Cortex of kidney (tissue), 1 donor: ENCODE measurements at places on chromosomes 12 and 14.

DNA sequence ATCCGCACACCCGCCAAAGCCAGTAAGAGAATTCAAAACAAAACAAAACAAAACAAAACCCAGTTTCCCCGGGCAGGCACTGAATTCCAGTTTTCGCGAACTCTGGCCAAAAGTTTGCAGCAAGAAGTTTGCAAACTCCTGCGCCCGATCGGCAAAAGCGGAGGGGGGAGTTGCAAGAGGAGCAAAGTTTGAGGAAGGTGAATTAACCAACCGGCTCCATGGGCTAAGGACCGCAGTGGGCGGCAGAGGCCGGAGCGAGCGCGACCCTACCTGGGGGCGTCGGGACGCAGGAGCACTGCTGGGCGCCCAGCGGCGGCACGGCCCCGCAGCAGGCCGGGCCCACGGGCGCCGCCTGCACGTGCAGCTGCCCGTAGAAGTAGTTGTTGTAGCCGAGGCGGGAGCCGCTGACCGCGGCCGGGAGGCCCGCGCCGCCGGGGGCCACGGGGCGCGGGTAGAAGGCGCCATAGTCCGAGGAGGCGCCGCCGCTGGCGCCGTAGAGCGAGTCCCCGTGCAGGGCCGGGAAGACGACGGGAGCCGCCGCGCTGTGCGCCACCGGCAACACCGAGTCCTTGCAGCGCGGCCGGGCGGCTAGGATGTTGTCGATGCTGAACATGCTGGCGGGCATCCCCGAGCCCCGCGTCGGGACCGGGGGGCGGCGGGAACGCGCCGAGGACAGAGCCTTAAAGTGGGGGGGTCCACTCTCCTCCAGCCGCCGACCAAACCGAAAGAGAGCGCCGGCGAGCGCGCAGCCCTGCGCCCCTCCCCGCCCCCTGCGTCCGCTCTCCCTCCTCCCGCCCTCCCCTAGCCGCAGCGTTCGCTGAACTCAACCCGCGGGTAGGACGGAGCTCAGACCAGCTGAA, at the start of gene GSC:
Gene GSC, minus strand, starts transcription at position 723 of the 860 bp plus-strand sequence. Its CDS starts 98 bp downstream, at position 625.
- no peak for DNase-seq

DNA sequence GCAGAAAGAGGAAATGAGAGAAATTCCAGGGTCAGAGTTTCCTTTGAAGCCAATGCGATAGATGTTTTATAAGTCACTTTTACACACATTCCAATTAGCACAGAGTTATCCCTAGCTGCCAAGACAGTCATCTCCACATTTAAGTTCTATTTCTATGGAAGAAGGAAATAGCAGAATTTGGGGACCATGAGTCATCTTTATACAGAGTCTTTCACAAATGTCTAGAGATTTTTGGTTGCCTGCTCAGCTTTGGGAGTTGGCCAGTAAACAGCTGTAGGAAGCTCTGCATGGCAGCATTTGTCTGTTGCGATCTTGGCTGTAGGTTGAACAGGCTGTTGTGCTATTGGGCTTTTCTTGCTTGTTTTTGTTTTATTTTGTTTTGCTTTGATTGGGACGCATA, 884.3 kb downstream of the GALC start:
- no peak for DNase-seq

DNA sequence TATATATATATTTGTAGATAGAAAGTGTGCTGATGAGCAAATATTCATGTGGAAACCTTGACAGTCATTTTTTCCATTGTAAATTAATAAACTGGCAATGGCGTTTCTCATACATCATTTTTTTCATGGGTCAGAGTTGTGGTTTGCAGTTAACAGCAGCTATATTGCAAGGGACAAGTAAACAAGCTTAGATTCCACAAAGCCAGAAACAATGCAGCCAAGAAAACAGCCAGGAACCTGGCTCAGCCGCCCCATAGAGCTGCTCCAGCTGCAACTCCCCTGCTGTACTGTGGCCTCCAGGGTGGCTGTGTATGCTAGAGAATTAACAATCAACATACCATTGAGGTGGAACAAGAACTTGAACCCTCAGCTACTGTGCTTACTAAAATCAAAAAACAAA, 298.2 kb downstream of the TMEM132D start:
- no peak for DNase-seq

DNA sequence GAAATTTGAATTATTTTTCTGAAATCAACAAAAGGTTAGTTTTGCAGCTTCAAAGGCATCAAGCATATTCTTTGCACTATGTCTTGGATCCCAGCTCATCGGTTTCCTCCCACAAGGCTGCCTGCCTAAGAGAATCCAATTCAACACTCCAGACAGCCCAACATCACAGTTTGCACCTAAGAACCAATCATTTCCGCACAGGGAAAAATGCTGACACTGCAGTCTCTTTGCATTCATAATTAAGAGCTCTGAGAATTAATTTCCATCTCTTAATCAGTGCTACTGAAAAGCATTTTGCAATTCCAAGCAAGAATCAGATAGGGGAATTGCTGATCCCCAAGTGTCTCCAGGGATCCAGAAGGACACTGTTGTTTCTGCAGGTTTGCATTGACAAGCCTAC, 175.9 kb downstream of the PIWIL1 start:
- no peak for DNase-seq

- DNase-seq = no peak
Observed at GRCh38 chr12:119328111-119328510, 6.4 kb upstream of the CCDC60 start.

- no peak for DNase-seq
Observed at GRCh38 chr12:131994589-131994988, 44.8 kb downstream of the EP400 start.

GRCh38 chr14:70827347-70827746, 18.0 kb upstream of the MAP3K9 start:
- no peak for DNase-seq

DNA sequence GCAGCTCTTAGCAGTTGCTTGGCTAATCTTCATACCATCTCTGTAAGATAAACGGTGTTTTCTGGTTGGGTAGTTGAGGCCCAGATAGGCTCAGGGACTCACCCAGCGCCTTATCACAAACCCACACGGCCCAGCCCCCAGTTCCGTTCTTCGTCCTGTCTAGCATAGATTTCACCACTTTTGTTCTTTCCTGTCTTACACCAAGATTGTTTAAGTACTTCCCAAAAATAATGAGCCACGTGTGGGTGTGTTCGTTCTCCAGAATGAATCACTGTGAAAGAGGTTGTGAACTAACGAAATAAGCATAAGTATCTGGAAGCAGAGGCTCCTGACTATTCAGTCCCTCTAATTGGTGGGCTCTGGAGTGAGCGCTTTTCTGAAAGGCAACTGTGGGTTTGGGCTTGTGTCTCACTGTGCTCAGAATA, 21.4 kb downstream of the ACVR1B start:
- DNase-seq = no peak

DNA sequence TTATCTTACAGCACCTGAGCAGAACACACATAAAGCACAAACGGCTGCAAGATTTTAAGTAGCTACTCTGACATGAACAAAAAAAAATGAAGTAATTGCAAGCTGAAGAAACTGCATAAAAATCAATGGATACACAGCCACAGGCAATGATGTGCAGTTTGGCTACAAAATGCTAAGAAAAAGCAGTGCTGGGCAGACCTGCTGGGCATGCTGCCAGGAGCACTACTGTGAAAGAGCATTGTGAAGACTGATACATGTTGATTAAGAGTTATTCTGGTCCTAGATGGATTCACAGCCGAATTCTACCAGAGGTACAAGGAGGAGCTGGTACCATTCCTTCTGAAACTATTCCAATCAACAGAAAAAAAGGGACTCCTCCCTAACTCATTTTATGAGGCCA, 20.1 kb upstream of the RTN1 start:
- no peak for DNase-seq

- no peak for DNase-seq
Observed at GRCh38 chr14:89165189-89166181, 251.5 kb downstream of the FOXN3 start.

DNA sequence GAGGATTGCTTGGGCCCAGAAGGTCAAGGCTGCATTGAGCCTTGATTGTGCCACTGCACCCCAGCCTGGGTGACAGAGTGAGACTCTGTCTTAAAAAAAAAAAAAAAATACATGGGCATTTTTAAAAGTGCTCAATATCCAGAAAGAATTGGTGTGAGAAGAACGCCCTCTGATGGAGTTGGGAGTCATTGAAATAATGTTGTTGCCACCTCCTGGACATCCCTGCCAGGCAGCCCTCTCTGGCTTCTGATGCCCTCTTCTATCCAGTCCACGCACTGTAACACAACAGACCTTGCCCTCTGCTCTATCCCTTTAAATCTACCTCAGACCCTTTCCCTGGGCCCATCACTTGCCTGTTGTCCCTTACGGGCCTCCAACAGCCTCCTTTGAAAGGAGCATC, 4.9 kb downstream of the PTGDR start:
- DNase-seq = no peak

- no peak for DNase-seq
Observed at GRCh38 chr14:93160353-93160801, 24.3 kb downstream of the MOAP1 start.

- DNase-seq = no peak
Observed at GRCh38 chr12:45273717-45274271, 57.9 kb downstream of the ANO6 start.

DNA sequence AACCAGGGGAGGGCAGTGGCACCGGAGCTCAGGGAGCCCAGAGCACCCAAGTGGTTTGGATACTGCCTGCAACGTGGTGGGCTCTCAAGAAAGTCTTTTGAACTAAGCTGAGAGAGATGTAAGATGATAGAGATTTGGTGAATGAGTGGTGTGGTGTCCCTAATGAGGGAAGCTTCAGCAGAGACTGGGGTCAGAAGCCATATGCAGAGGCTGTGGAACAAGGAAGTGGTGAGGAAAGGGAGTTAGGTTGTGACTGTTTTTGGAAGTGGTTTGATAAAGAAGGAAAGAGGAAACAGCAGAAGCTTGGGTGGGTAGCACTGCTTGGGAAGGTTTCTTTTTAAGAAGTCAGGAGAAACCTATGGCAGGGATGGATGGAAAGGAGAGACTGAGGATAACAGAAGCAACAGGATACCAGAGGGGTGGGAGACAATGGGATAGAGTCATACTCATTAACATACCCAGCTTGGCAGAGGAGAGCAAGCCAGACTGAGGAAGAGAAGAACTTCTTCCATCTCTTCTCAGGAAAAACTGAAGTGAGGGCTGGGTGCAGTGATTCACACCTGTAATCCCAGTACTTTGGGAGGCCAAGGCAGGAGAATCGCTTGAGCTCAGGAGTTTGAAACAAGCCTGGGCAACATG, 24.1 kb downstream of the SLC4A8 start:
- DNase-seq = no peak

- no peak for DNase-seq
Observed at GRCh38 chr14:90726656-90727055, 89.6 kb downstream of the TTC7B start.

DNA sequence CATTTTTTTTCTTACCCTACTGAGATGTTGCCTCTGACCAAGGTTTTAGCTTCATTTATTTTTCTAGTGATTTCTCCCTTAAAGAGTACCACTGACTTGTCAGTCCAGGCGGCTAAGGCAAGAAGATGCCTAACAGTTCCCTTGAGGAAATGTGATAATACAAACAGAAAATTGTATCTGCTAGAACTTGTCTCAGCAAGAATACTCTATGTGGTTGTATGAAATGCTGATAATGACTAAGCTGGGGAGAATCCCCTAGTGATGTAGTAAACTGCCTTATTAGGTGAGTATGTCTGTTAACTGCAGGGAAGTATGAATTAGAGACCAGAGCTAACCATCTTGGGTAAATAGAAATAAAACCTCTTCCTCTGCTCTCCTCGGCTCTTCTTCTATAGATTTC, 6.7 kb downstream of the C12orf54 start:
- no peak for DNase-seq

- no peak for DNase-seq
Observed at GRCh38 chr12:70774055-70774454, 136.8 kb upstream of the PTPRB start.

GRCh38 chr14:33386781-33387180, 448.1 kb downstream of the NPAS3 start:
- DNase-seq = no peak

- no peak for DNase-seq
Observed at GRCh38 chr12:89760783-89761182, 52.1 kb upstream of the ATP2B1 start.

DNA sequence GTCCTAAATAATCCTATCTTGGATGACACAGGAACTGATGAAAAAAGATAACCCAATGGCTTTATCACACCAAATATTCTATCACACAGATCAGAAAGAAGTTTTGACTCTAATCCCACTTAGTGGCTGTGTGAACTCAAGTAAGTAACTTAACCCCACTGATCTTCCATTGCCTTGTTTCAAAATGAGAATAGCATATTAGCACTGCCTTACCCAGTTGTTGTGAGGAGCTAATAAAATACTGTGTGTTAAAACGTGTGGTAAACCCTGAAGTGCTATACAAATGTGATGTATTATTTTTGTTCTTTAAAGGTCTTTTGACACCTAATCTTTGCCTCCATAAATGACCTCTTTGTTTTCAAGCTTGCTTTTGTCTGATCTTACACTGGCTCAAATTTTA, 60.9 kb upstream of the ARID2 start:
- DNase-seq = no peak

GRCh38 chr14:36988568-36988967, 183.8 kb downstream of the SLC25A21 start:
- no peak for DNase-seq

- DNase-seq = no peak
Observed at GRCh38 chr12:6604259-6605029, 2.7 kb downstream of the CHD4 start.

GRCh38 chr12:50203691-50204090, 36.5 kb upstream of the CERS5 start:
- DNase-seq = no peak

GRCh38 chr12:100165356-100165755, 22.7 kb upstream of the BLTP3B start:
- DNase-seq = no peak

GRCh38 chr14:63269561-63270225, 49.0 kb downstream of the GPHB5 start:
- no peak for DNase-seq

GRCh38 chr14:24605435-24606190, 3.9 kb downstream of the GZMH start:
- DNase-seq = no peak

GRCh38 chr12:25854991-25855390, 103.5 kb upstream of the RASSF8 start:
- DNase-seq = no peak
